Nephron progenitor cell (in vitro differentiated cells): ENCODE measurements at places on chromosomes 2 and 18.
A peak's percentile ranks its signal among the peaks of the same experiment; 100 is the strongest.

- DNase-seq, result no peak
Observed at GRCh38 chr2:188984680-188985079, 10.5 kb downstream of the COL3A1 start.

DNA sequence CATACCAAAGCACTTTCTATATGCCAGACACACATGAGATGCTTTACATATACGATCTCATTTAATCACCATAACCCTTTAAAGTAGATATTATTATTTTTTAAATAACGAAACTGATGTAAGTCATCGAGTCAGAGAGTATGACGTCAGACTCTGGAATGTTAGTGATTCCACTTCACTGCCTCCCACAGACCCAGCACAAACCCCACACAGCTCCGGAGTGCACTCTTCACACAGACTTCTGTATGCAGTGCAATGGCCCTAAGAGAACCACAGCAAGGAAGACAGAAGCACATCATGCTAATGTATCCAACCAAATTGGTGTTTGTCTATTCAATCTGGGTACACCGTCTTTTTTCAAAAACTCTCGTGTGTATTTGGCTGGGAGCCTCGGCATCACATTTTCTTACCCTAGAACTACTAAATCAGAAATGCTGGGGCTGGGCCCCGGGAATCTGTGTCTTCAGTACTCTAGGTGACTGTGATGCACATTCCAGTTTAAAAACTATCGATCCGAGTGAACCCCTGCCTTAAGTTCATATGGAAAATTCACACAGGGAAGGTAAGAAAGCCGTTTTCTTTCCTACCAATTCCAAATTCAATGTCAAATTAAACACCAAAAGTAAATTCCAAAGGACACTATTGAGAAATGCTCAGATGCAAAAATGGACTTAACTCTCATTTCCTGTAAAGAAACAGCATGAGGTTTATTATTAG lies 117.7 kb upstream of the ACVR1C start:
- DNase-seq, result no peak

GRCh38 chr18:44851856-44852621 lies 171.4 kb downstream of the SETBP1 start:
- DNase-seq, result no peak

DNA sequence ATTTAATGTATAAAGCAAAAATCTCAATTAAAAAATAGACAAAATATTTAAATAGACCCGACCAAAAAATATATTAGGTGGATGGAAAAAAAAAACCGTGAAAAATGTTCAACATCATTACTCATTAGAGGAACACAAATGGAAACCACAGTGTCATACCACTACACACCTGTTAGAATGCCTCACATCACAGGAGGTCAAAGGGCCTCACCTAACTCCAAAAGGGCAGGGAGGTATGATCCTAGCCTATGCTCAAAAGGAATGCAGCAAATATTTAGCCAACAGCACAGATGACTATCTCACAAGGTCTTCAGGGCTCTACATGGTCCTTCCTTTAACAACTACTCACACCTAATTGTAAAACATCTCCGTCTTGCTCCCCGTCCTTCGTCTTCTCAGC lies 185.5 kb upstream of the SETBP1 start:
- DNase-seq, result no peak

DNA sequence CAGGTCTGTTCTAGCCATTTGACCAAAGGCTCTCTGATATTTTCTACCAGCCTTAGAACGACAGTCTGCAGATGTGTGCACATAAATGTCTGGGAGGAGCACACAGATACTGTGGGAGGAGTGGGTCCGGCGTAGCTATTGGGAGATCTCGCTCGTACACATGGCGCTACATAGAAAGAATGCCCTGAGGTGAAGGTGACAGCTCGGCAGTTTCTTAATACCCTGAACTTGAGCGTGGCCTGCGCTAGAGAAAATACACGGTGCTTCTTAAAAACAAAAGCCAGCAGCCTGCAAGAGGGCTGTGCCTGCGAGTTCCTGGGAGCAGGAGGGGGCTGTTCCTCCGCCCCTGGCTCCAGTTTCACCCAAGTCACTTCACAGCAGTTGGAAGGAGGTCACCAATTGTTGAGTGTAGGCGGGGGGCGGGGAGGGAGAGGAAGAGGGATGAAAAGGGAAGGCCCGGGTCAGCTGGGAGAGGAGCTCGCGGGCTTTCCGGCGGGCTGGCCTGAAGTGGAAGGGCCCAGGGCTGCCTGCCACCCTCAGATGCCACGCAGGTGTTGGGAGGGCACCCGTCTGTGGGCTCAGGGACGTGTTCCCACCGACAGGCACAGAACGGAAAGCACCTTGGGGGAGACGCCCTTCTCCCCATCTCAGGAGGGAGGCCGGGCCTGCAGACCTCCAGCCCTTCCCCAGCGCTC lies 124.7 kb upstream of the ZNF516 start:
- DNase-seq, result peak; percentile 80

DNA sequence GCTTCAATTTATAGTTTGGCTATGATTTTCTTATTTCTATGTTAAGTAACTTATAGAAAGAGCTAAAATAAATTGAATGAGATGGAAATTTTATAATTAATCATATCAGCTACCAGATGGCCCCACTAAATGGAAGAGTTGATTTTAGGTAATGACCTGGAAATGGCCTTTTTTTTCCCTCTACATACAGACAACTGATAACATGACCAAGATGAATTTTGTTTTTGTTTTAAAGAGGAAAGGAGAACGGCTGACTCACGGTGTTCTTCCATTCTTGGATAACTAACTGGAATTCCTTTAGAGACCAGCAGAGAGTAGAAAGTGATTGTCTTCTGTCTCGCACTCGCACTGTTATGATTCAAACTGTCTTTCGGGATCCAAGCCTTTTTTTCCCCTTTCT lies 91.0 kb downstream of the TMEM185B start:
- DNase-seq, result no peak

DNA sequence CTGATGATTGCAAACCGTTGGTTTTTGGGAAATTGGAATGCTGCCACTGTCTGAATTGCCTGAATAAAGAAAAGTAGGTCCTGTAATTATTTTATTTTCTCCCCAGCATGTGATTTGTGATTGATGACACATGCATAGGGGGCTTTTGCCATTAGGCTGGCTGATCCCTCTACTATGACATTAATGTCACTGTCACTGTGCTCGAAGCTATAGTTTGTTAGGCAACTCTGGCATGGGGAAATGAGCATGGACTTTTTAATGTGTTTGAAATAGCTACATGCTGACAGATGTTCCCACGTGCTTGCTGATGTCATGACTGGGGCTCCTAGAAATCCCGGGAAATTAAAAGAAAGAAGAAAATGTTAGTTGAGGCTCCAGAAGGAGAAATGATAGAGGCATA lies 99.1 kb downstream of the HRH4 start:
- no peak for DNase-seq

GRCh38 chr2:40642726-40643125 lies 190.8 kb upstream of the SLC8A1 start:
- no peak for DNase-seq

DNA sequence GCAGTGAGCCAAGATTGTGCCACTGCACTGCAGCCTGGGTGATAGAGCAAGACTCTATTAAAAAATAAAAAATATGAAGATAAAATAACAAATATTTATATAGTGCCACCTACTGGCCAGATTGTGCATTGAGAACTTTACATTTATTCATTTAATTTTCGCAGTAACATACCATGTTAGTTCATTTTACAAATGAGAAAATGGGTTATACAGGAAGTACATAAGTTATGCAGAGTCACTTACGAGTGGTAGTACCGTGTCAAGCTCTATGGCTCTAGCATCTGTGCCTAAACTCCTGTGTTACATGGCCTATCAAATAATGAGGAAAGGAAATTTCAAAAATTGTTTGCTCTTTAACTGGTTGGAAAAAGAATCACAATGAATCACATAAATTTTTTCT lies 27.9 kb downstream of the RIF1 start:
- DNase-seq, result no peak

- DNase-seq, result no peak
Observed at GRCh38 chr2:31317396-31317795, 83.4 kb downstream of the EHD3 start.

DNA sequence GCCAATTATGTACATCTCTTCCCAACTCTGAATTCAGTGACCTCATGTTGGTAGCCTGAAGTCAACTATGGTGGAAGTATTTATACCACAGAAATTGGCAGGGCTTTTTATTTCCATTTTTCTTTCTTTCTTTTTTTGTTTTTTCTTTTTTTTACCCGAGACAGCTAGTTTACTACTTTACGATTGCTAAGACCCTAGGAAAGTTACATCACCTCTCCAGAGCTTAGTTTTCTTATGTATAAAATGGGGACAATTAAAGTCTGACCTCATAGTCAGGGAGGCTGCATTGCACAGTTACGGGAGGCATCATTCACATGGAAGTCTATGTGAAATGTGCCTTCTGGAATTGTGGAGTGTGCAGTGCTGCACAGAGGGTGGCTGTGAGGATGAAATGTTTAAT lies 194.3 kb downstream of the MTX2 start:
- no peak for DNase-seq

DNA sequence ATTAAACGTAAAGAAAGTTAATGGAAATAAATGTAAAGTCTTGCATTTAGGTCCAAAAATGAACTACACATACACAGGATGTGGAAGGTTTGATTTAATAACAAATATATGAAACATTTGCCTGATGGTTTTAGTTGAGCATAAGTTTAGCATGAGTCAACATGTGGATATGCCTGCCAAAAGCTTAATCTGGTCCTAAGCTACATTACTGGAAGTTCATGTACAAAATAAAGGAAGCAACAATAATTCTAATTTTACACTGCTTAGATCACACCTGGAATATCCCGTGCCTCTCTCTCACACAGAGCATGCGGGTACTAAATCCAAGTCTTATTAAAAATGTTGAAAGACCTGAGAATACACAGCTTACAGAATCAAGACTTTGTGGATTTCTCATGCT lies 276.5 kb upstream of the NRP2 start:
- DNase-seq, result no peak

DNA sequence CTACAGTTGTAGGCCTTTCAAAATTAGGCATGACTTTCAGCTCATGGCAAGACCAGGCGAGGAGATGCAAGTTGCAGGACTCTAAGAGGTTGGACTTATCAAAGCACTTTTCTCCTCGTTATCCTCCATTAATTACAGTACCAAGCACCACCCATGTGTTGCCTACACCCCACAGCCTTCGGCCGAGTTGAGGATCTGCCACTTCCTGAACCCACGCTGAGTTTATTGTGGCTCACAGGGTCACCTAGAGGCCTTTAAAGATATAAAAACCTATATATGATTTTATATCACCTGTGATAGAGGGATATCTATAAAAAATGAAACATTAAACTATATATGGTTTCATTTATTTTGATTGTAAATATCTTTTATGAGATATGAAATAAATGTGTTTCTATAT lies 2.6 kb downstream of the UGT1A10 start:
- DNase-seq, result no peak

DNA sequence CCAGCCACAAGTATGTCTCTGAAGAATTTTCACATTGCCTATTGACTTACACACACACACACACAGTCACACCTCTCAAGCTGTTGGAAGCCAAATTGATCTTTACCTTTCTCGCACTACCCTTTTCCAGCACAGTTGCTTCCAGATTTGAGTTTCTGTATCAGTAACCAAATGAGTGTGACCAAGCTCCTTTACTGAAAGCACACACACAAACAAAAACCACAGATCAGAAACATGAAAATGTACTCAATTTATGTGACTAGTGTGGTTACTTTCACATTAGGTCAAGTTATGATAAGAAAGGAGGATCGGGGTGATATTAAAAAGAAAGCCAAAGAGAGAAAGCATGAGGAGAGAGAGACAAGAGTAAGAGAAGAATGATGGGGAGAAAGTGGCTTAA lies 993.9 kb upstream of the POU3F3 start:
- DNase-seq, result no peak

GRCh38 chr18:33836564-33836963 lies 258.5 kb downstream of the ASXL3 start:
- no peak for DNase-seq

- DNase-seq, result peak; percentile 80
Observed at GRCh38 chr18:4106407-4107033, 348.6 kb downstream of the DLGAP1 start.

GRCh38 chr2:234999740-235000425 lies 48.1 kb downstream of the SH3BP4 start:
- no peak for DNase-seq

DNA sequence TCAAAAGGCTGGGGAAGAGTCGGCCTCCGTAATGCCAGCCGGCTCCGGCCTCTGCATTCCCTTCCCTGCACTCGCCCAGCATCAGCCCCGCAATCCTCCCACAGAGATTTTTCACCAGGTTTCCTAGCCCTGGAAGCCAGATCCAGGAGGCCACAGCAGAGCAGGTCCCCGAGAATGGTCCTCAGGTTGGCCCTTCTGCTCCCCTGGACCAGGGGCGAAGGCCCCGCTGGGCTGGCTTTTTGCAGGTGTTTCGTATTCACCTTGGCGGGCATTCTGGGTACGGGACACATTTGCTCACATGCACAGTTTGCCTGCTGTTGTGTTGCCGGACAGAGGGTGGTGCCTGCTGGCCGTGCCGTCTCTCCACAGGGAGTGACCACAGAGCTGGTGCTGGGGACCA lies 309.5 kb downstream of the NDUFA10 start:
- no peak for DNase-seq

GRCh38 chr18:42850174-42851083 lies 265.1 kb downstream of the RIT2 start:
- no peak for DNase-seq

GRCh38 chr2:195480121-195480520 lies 176.9 kb upstream of the SLC39A10 start:
- DNase-seq, result no peak

GRCh38 chr2:135676031-135676430 lies 65.6 kb upstream of the UBXN4 start:
- DNase-seq, result no peak
